Ovary (tissue), 10 donors: ENCODE measurements at places on chromosomes 5 and 9. TPM values are rescaled to one million over a fixed set of nuclear protein-coding genes. Genes with fewer than 3 reads are reported as not detected.

The SLC36A3 gene
- total RNA-seq: not detected

The GZMA gene
- total RNA-seq: 0.51 TPM

DNA sequence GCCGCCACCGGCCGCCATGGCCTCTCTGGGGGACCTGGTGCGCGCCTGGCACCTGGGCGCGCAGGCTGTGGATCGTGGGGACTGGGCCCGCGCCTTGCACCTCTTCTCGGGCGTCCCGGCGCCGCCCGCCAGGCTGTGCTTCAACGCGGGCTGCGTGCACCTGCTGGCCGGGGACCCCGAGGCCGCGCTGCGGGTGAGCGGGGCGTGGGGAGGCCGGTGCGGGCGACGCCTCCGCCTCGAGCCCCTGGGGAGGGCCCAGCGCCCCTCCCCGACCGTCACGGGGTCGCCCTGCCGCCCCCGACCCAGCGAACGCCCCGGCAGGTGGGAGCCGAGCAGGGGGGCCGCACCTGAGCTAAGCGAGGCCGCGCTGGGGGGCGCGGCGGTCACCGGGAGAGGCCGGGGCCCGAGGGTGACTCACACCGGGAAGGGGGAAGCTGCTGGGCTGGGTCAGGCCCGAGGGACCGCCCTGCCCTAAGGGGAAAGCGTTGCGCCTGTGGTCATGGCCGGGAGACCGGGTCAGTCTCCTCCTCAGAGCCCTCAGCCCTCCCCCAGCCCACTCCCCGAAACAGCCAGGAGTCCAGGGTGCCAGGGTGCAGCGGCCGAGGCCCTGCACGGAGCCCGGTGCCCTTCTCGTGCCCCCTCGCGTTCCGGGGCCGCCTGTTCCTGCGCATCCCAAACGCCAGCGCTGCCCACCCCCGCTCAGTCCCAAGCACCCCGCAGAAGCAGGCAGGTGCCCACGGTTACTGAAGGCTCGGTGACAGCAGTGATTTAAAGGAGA is 510 bp downstream of the NOXA1 start:
- peak; percentile 57 for DNase-seq

GRCh38 chr5:146682899-146683532 is 167.0 kb upstream of the GPR151 start:
- no peak for DNase-seq

- no peak for DNase-seq
Observed at GRCh38 chr9:113503131-113503541, 39.6 kb downstream of the RGS3 start.

DNA sequence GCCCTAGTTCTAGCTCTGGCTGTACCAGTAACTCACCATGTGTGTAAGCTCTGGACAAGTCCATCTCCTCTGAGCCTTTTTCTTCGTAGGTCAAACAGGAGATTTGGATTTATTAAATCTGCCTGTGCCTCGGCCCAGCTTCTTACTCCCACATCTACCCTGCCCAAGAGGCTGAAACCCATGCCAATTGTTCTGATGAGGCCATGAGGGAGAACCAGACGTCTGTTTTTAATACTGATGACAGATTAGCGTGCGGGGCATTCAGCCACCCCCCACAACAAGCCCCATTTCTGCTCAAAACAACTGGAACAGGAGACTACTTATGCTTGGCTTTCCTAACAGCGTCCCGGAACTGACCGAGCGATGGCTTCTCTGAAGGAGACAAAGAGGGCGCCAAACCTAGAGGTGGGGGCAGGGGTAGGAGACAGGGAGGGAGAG is 81.2 kb upstream of the TRIM32 start:
- DNase-seq: no peak

GRCh38 chr5:59789894-59790293 is 103.6 kb downstream of the PDE4D start:
- no peak for DNase-seq

DNA sequence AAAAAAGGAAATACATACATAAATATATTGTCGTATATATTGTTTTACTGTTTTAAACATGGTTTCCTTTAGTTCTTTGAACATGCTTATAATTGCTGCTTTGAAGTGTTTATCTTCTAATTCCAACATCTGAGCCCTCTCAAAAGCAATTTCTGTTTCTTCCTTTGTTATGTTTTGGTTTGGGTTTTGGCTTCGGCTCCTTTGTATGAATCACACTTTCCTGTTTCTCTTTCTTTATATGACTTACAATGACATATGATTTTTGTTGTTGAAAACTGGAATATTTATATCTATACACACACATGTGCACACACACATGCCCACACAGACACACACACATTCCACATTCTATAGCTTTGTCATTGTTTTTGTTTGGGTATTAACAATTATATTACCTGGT is 1206.7 kb downstream of the CDH12 start:
- no peak for DNase-seq

- DNase-seq: no peak
Observed at GRCh38 chr5:115309751-115310370, 13.4 kb upstream of the CCDC112 start.

DNA sequence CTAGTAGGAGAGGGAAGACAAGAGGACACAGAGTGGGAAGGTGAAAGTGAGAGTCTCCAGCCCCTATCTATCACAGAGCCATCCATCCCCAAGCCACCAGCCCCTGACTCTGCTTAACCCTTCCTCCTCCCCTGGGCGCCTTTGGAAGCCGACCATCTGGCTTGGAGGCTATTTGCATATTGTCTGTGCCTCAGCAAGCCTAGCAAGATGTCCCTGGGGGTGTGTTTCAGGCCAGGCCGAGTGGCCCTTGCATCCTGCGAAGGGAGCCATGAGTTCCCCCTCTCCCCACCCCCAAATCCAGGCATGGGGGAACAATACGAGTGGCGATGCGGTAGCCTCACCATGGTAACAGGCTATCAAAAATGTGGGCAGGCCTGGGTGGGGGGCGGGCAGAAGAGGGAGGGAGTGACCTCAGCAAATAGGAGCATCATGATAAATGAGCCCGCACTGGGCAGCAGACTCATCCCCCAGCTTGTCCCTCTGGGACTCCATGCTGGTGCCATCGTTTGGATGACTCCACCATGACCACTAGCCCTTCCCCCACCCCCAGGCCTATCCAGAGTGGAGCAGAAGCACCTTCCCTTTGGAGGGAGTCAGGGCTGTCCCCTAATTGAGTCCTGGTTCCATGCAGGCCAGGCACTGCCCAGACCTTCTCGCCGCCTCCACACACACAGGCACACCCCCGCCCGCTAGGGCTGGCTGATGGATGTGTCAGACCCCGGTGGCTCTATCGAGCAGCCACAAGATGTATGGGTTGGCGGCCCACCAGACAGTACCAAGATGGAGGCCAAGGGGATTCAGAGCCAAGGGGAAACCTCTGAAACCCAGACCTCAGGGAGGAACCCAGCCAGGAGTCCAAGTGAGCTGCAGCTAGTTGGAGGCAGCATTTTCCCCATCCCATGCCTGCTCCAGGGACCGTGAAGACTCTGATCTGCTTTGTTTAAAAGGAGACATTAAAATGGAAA is 14.6 kb downstream of the URM1 start:
- no peak for DNase-seq
